Cerebellar nuclear complex (tissue), 1 donor: ENCODE measurements at places on chromosomes 16 and 17.
A peak's percentile ranks its signal among the peaks of the same experiment; 100 is the strongest.

DNA sequence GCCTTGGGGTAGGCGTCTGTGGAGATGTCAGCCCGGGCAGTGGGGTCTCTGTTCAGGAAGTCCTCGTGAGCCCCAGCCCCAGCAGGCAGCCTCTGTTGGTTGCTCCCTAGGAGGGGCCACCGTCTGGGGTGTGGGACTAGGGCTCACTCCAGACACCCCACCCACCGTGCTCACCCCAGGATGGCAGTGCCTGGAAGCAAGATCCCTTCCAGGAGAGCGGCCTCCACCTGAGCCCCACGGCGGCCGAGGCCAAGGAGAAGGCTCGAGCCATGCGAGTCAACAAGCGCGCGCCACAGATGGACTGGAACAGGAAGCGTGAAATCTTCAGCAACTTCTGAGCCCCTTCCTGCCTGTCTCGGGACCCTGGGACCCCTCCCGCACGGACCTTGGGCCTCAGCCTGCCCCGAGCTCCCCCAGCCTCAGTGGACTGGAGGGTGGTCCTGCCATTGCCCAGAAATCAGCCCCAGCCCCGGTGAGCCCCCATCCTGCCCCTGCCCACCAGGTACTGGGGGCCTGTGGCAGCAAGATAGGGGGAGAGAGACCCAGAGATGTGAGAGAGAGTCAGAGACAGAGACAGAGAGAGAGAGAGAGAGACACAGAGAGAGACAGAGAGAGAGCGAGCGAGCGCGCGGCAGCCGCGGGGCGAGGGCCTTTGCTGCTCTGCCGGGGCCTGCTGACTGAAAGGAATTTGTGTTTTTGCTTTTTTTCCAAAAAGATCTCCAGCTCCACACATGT, 9.8 kb downstream of the NTHL1 start:
- no peak for DNase-seq

DNA sequence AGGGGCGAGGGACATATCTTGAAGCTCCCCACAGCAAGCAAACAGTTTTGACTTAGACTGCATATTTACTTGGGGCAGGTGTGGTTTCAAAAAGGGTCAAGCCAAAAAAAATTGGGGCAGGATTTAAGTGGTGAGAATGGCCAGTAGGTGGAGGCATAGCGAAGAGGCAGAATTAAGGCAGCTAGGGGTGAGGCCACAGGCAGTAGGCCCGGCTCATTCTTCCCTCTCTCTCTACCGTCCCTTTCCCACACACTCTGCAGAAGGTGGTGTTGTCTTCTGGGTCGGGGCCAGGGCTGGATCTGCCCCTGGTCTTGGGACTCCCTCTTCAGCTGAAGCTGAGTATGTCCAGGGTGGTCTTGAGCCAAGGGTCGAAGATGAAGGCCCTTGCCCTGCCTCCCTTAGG, 2.6 kb downstream of the SHBG start:
- DNase-seq, result no peak

GRCh38 chr16:55515111-55515510, 6.2 kb downstream of the LPCAT2 start:
- no peak for DNase-seq

- DNase-seq, result no peak
Observed at GRCh38 chr17:28188841-28189263, 130.1 kb upstream of the TMEM97 start.

DNA sequence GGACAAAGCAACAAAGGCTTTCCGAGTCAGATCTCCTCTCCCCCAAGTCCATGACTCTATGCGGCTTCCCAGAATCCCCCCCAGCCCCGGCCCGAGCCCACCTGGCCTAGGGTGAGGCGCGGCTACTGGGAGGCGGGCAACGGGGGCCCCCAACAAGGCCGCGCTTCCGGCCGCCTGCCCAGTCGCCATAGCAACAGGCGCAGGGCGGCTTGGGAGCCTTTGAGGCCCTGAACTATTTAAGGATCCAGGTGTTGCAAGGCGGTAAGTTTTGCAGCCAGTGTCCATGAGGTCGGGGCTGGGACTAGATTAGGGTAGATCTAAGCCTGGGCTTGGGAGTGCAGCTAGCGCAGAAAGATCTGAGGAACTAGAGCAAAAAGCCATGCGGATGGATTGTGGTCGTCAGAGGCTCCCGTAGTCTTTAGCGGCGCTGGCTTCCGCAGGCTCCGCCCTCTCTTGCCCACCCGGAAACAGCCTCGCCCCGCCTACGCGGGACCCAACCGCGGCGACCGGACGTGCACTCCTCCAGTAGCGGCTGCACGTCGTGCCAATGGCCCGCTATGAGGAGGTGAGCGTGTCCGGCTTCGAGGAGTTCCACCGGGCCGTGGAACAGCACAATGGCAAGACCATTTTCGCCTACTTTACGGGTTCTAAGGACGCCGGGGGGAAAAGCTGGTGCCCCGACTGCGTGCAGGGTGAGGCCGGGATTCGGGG, at the start of the genes KIAA0753 and TXNDC17:
KIAA0753 (minus strand) TSS at position 176 of the 711 bp plus-strand sequence. CDS start 5,608 bp downstream, outside the sequence.
TXNDC17 (plus strand) TSS at position 525 of the 711 bp plus-strand sequence; CDS start at position 548, 23 bp downstream.
- DNase-seq, result peak; percentile 23

GRCh38 chr16:10859658-10860057, 17.3 kb upstream of the CIITA start:
- no peak for DNase-seq

DNA sequence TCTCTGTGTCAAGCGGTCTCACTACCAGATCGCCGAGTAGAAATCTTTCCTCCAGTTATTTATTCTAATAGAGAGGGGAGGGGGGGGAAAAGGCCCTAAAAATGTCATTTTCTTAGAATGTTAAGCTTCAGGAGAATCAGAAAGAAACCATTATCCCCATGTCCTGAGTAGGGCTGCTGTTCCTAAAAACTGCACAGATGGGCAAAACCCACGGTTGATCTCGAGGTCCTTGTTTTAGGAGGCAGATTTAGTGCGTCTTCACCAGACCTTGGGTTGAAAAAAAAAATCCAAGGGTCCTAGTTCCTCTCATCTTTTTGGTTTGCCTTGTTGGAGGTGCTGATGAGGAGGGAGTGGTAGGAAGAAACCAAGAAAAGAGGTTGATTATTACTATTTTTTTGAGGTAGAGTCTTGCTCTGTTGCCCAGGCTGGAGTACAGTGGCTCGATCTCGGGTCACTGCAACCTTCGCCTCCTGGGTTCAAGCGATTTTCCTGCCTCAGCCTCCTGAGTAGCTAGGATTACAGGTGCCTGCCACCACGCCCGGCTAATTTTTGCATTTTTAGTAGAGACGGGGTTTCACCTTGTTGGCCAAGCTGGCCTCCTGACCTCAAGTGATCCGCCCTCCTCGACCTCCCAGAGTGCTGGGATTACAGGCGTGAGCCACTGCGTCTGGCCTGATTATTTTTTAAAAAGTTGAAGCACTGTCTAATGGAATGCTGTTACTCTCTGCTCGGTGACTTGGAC, 1.4 kb downstream of the CBFB start:
- no peak for DNase-seq

GRCh38 chr17:3889325-3890012, 3.4 kb downstream of the CAMKK1 start:
- DNase-seq, result no peak

GRCh38 chr17:31588034-31588433, 196.6 kb downstream of the RAB11FIP4 start:
- no peak for DNase-seq

- no peak for DNase-seq
Observed at GRCh38 chr16:56041556-56042140, 149.6 kb upstream of the GNAO1 start.

DNA sequence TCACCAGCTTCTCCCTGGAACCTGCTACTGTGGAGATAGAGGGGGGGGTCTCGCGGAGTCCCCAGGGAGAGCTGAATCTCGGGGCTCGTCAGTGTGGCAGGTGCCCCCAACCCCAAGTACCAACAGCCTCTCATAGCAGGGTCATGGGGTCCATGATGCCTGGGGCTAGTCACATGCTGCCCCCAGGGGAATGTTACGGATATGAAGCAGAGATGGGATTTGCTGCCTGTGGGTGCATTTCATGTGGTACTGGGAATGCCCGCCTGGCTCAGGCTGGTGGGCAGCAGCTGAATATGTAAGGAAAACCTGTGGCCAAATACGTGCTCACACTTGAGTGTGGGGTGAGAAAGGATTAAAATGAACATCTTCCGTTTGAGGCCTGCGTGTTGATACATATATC, 49.4 kb downstream of the MEAK7 start:
- DNase-seq, result no peak

- no peak for DNase-seq
Observed at GRCh38 chr16:31386157-31386984, 6.8 kb upstream of the ITGAD start.

- DNase-seq, result no peak
Observed at GRCh38 chr16:13866073-13866472, 53.9 kb upstream of the ERCC4 start.

DNA sequence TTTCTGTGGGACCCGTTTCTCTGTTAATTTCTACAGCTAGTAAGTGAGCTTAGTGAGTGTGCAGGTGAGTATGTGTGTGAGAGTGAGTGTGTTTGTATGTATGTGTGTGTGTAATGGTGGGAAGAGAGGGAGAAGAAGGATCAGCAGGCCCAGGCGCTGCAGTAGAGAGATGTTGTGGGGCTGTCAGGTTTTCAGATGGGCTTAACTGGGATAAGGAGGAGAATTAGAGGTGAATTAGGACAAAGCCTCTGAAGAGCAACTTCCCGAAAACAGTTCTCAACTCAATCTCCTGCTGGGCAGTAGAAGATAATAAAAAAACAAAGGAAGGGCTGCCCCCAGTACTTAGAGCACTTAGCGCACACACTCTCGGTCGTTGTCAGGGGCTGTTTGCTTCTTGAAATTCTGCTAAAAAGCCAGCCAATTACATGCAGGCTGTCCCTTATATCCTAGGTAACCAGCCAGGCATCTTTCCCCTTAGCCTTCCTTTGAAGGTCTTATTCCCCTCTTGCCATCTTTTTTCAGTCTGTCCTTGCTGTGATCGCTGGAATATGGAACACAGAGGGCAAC, 63.4 kb downstream of the CLEC16A start:
- no peak for DNase-seq

- no peak for DNase-seq
Observed at GRCh38 chr17:30808785-30809286, 15.7 kb downstream of the CRLF3 start.

DNA sequence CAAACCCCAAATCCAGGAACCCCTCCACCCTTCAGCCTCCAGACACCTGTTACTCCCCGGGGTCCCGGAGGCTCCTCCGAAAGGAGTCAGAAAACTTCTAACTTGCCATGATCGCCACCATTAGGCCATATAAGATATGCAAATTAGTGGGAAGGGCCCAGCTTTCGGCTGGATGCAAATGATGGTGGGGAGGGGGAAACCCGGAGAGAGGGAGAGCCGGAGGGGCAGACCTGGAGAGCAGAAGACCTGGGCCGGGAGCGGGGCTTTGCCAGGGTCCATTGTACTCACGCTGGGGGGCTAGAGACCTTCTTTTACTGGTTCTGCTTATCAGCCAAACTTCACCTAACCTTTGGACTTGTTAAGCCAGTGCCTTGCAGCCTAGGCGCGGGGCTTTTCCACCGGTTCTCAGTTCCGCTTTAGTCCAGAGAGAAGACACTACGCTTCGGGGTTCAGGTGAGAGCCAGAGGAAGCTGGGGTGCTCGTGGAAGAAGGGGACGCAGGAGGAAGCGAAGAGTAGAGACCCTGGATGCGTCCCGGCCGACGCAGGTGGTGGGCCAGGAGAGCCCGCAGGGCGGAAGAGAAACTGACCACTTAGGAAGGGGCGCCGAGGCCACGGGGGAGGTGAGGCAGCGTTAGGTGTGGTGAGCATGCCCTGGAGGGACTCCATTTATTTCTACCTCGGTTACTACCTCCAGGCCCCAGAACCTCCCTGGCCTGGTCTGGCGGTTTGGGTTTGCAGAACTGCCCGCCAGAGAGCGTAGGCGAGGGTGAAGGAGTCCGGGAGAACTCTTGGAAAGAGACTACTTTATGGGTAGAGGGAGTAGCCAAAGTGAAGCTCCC, at the start of gene HNF1B:
HNF1B (minus strand) TSS at position 99 of the 840 bp plus-strand sequence. CDS start 175 bp downstream, outside the sequence.
- no peak for DNase-seq

GRCh38 chr17:38604479-38605403, 1.0 kb downstream of the SRCIN1 start:
- no peak for DNase-seq

GRCh38 chr16:55480228-55480655, 1.2 kb downstream of the MMP2 start:
- DNase-seq, result no peak

- DNase-seq, result no peak
Observed at GRCh38 chr17:10295728-10296343, 77.0 kb downstream of the MYH13 start.

GRCh38 chr16:81424771-81425170, 19.8 kb upstream of the CMIP start:
- no peak for DNase-seq

- DNase-seq, result no peak
Observed at GRCh38 chr17:80774643-80775281, 216.9 kb upstream of the CHMP6 start.

- peak; percentile 53 for DNase-seq
Observed at GRCh38 chr17:76523084-76524037, 14.1 kb downstream of the CYGB start.

DNA sequence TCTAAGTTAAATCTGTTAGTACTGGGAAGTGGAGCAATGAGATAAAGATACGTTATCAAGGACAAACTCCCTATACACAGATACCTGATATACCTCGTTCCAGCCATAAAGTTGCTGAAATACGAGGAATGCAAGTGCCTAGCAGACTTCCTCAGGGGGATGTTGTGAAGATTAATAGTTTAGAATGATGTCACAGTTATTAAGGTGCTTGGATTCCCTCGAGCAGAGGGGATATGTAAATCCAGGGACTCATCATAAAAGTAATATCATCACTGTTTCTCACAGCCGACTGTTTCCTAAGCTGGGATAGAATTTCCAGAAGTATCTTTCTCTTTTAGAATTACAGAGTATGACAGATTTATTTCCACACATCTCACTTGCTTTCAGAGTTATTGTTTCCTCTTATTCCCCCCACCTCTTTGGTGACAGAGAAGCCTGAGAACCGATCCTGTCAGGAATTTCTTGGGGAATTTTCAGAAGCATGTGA, 28.4 kb upstream of the ZFHX3 start:
- DNase-seq, result no peak

DNA sequence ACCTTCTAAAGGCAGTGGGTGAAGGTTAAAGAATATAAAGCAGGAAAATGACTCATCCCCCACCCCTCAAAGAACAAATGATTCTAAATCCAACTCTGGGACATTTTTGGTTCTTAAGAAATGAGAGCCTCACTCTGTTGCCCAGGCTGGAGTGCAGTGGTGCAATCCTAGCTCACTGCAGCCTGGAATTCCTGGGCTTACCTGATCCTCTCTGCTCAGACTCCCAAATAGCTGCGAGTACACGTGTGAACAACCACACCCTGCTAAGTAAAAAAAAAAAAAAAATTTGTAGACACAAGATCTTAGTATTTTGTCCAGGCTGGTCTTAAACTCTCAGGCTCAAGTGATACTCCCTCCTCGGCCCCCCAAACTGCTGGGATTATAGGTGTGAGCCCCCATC, 298.8 kb upstream of the MAF start:
- no peak for DNase-seq

GRCh38 chr17:42059815-42060214, 9.4 kb upstream of the C17orf113 start:
- no peak for DNase-seq

DNA sequence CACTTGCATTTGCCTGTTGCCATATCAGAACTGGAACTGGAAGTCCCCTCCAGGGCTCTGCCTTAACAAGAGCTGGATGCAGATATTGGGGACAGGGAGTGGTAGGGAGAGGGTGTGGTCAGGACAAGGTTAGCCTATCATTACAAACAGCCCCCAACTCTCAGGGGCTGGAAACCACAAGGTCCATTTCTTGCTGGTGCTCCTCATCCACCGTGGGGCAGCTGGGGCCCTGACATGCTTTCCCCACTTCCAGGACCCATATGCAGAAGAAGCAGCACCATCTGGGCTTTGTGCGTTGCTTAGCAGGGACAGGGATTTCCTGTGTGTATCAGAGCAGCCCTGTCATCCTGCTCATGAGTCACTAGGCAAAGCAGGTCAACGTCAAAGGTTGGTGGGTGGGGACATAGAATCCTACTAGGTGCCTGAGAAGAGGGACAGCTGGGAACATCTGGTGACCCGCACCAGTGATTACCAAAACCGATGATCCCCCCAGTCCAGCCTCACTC, 26.9 kb downstream of the RGS9 start:
- DNase-seq, result no peak
